Esophagus squamous epithelium (tissue), 5 donors: ENCODE measurements at places on chromosomes 3 and 15.

DNA sequence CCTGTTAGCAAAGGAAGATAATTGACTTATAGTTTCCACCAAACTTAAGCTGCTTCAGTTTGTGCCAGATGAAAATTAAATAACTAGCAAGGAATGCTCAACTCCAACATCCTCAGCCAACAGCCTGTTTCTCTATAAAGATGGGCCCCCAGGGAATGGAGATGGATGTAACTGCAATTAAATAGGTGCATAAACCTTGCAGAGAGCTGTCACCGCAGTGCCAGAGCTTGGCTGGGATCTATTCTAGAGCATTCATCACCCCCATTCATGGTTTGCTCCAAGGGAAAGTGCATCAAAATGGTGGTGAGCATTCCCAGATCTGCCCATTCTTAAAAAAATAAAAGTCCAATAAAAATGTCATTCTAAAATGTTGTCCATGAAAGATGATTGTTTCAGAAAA, 19.7 kb upstream of the RORA start:
- DNase-seq: no peak

DNA sequence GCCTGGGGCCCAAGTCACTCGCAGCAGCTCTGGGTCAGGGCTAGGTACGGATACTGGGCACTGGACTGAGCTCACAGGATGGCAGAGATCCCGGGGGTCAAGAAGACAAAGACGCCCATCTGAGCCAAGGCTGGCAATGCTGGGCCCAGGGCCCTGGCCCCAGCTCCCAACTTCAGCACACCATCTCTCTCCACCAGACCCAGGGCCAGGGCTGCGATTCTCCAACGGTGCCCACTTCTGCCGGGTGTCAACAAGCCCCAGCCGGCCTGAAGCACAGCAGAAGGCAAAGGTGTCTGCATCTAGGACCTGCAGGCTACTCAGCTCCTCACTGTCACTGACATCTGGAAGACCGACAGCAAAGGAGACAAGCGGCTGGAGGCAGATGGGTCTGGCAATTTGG, 8.6 kb downstream of the WDR73 start:
- no peak for DNase-seq

GRCh38 chr3:30476368-30477084, 129.9 kb upstream of the TGFBR2 start:
- no peak for DNase-seq

GRCh38 chr15:34837246-34838016, 42.1 kb upstream of the ACTC1 start:
- DNase-seq: no peak

DNA sequence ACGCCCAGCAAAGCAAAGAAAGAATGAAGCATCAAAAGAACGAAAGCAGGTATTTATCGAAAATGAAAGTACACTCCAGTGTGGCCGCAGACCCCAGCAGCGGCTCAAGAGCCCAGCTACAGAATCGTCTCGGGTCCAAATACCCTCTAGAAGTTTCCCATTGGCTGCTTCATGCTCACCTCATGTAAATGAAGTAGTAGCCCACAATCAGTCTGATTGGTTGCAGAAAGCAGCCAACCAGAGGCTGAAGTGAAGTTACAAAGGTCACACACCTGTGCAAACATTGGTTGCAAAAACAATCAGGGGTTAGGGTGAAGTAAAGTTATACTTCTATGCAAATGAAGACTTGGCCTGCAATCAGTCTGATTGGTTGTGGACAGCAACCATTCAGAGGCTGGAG, 32.0 kb downstream of the SV2B start:
- no peak for DNase-seq

- DNase-seq: no peak
Measured at GRCh38 chr3:178392511-178392926, 143.7 kb upstream of the KCNMB2 start.
